ENCODE measurements at places on chromosomes 6 and 20.

- DNase-seq = no peak
These were observed 1.4 kb upstream of the HECA start for GRCh38 chr6:139133262-139134063.

GRCh38 chr6:77986380-77987034 lies 333.7 kb downstream of the MEI4 start:
- DNase-seq = no peak

DNA sequence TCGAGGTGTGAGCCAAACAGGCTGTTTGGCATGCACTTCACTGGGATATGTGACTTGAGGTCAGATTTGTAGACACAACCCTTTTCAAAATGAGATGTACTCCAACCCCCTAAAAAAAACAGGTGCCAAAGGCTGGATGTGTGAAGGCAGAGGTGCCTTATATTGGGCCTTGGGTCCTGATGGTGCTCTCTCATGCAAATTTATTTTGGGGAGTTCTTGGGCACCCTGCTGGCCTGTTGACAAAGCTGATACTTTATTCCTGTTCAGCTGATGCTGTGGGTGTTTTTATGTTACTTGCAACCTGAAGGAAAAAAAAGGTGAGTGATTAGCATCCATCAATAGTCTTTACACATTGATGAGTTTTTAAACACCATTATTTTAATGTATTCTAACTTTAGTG lies 121.5 kb downstream of the DNAH8 start:
- DNase-seq = no peak

DNA sequence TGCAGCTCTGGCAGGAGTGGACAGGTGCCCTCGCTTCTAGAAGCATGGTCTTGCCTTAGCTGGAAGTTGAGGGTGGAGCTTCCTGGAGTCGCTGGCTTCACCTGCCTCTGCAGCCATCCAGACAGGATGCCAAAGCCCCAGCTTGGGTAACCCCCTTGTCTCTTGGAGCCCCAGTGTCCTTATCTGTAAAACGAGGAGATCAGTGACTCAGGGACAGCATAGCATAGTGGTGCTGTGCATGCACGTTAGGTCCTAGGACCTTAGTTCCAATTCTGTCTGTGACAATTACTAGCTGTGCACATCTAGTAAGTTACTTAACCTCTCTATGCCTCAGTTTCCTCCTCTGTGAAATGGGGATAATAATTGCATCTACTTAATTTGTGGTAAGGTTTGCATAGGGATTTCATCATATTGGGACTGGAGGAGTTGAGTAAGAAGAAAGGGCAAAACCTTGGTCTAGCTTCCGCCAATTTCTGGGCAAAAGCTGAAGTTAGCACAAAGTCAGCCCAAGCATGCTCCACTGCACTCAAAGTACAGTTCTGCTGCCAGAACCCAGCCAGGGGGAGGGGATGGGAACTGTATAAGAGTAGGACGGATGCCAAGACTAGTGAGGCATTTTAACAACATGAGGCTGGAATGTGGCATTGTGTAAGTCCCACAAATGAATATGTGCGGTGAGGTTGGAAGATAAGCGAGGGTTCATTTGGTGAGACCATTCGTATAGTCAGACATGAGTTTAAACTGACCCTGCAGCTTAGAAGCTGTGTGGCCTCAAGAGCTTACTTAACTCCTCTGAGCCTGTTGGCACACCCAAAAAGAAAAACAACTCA lies 24.5 kb downstream of the TOX2 start:
- no peak for DNase-seq

DNA sequence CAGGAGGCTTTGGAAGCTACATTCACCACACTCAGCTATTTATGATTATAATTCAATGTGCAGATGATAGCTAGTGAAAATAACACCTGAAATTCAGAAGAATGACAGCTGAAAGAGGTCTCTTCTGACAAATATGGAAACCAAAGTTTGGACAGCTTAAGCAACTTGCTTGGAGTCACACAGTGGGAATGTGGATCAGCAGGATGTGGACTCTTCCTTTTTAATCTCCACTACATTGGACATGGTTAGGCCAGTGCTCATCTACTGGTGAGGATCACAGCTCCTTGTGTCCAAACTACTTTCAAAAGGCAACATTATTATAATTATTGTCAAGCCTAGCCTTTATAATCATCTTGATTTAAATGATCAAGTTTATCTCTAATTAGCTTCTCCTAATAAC lies 10.4 kb downstream of the TRAPPC3L start:
- DNase-seq = no peak

GRCh38 chr6:107821591-107821990 lies 2.5 kb downstream of the SCML4 start:
- no peak for DNase-seq

DNA sequence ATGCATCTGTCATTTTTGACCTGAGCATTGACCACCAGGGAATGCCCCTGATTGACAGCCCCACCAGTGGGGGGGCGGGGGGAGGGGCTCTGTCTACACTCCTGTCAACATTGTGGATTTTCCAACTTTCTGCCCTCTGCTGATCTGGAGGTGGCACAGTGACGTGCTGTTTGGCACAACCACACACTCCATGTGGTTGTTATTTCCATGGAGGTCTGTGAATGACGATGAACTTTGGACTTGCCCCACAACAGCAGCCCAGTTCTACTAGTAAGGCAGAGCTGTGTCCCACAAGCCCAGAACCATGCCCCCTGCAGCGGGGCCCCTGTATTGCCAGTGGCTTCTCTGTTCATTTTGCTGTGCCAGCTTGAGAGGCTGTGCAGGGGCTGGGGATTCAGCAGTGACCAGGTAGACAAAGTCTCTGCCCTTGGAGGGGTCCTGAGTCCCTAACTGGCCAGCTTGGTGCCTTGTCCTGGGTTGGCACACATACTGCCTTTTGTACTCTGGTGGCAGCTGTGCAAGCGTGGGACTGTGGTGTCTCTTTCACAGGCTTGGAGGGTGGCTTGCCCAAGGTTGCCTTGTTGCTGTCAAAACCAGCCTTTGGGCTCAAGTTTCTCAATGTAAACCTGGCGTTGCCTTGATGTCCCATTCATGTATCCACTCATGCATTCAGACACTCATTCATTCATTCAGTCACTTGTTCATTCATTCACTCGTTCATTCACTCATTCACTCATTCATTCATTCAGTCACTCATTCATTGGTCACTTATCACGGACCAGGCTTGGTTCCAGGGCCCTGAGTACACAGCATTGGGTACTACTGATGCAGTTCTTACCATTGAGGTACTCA lies 108.5 kb downstream of the SYCP2 start:
- DNase-seq = no peak

- no peak for DNase-seq
These were observed 129.3 kb upstream of the UST start for GRCh38 chr6:148617530-148617929.

DNA sequence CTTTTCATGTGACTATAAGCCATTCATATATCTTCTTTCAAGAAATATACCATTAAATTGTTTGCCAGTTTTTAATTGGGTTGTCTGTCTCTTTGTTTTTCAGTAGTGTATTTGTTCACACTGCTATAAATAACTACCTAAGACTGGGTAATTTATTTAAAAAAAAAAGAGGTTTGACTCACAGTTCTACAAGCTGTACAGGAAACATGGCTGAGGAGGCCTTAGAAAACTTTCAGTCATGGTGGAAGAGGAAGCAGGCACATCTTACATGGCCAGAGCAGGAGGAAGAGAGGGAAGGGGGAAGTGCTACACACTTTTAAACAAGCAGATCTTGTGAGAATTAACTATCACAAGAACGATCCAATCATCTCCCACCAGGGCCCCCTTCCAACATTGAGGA lies 255.3 kb downstream of the EPM2A start:
- DNase-seq = no peak

- no peak for DNase-seq
These were observed 90.7 kb downstream of the PLG start for GRCh38 chr6:160792708-160793107.

- no peak for DNase-seq
These were observed 144.4 kb upstream of the MAN1A1 start for GRCh38 chr6:119493980-119494379.

GRCh38 chr6:139124887-139125672 lies 9.8 kb upstream of the HECA start:
- peak; percentile 74 for DNase-seq

GRCh38 chr6:109486068-109486467 lies 3.0 kb upstream of the ZBTB24 start:
- DNase-seq = no peak

DNA sequence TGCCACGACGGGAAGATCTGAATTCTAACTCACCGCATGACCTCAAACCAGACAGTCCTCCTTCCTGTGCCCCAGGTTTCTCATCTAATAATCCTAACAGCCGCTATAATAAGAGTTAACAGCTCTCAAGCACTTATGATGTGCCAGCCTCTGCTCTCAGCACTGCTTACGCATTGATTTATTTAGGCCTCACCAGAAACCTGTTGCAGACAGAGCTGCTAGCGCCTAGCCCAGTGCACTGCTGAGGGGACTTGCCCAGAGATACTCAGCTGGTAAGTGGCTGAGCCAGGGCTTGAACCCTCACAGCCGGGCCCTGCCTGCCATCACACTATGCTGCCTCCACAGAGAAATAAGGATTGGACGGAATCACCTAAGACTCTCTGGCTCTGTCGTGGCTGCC lies 37.7 kb downstream of the GRM4 start:
- no peak for DNase-seq

- DNase-seq = no peak
These were observed 21.7 kb upstream of the SSTR4 start for GRCh38 chr20:23013429-23013828.

GRCh38 chr6:15911753-15912504 lies 217.0 kb upstream of the MYLIP start:
- no peak for DNase-seq

DNA sequence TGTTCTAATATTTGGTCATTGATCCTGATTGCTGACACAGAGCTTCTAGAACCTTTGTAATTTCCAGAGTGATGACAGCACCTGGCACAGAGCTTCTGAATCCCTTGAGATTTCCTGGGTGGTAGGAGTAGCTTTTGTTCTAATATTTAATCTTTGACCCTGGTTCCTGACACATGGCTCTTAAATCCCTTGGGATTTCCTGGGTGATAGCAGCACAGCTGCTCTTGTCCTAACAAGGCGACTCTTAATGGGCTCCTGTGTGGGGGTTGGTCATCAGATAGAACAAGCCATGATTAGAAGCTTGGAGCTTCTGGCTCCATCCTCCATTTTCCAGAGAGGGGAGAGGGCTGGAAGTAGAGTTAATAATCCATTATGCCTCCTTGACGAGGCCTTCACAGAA lies 18.4 kb downstream of the GMPR start:
- no peak for DNase-seq

- no peak for DNase-seq
These were observed 22.9 kb upstream of the PLEKHG1 start for GRCh38 chr6:150576651-150577226.

GRCh38 chr20:52529826-52530225 lies 338.2 kb upstream of the ZFP64 start:
- DNase-seq = no peak

DNA sequence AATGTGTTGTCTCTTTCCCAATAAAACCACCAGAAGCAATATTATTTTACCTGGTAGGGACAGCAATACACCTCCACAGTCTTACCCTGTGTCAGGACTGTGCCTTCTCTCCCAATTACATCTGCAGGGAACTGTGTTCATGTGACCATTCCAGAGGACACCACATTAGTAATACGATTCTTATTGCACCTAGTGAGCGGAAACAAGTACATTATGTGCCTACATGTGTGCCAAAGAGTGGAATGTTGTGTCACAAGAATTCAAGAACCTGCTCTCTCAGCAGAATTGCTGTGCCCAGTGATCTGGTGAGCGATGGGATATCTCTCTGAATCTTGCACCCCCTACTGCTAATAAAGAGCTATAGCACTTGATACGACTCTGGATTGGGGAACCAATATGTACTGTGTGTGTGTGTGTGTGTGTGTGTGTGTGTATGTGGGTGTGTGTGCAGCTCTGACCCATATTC lies 57.4 kb upstream of the FOXC1 start:
- DNase-seq = no peak

GRCh38 chr6:110875548-110876169 lies 1.1 kb downstream of the AMD1 start:
- DNase-seq = peak; percentile 50
